Neural progenitor cell (in vitro differentiated cells): ENCODE measurements at places on chromosomes 16 and 17.
A peak's percentile ranks its signal among the peaks of the same experiment; 100 is the strongest.

- peak; percentile 39 for DNase-seq
These were observed 41.0 kb downstream of the HS3ST3B1 start for GRCh38 chr17:14341866-14342265.

GRCh38 chr16:15915555-15916081, 27.2 kb upstream of the CEP20 start:
- no peak for DNase-seq

- DNase-seq = no peak
These were observed 801 bp downstream of the CHAD start for GRCh38 chr17:50467855-50468303.

DNA sequence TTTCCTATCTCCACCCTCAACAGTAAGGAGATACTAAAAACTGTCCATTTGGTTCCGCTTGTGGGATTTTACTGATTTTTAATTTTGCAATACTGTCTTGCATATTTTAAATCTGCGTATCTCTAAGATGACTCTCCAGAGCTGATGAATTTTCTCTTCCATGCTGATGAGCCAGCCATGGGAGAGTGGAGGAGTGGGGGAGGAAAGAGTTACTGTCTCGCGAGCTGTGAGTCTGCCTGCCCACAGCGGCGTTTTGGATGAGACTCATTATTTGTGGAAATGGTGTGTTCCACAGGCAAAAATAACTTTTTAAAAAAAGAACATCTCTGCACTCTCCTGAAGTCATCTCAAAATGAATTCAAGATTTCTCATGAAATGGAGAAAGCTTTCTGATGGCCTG, 34.6 kb upstream of the MYOCD start:
- no peak for DNase-seq

- no peak for DNase-seq
These were observed 4.7 kb upstream of the ZNHIT3 start for GRCh38 chr17:36481829-36482228.

DNA sequence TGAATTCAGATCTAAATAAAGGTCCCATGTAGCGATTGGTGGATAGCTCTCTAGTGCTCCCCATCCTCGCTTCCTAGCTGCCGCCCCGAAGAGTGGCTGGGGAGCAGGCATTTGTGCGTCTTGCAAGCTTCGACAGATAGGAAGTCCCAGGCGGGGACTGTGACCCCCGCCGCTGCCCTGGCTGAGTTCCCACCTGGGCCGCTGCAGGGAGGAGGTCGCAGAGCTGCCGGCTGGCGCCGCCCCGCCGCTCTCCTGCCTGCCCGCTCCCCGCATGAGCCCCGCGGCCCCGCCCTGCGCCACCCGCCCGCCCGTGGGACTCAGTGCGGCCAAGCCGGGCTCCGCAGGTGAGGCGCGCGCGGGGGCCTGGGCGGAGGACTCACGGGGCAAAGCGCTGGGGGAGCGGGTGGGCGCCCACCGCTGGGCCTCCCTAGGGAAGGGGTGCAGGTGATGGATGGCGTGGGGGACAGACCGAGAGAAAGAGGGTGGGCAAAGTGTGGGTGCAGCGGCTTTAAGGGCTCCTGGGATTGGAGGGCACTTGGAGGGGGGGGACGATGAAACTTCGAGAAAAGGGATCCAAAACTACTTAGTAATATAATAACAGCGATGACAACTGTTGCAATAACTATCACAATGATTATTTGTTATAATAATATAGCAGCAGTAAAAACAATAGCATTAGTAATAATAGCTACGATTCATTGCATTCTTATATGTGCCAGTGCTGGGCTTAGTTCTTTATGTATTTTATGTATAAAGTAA, at the start of gene OTOA:
OTOA (plus strand) TSS at position 80 of the 759 bp plus-strand sequence. CDS start 14,547 bp downstream, outside the sequence.
- peak; percentile 46 for DNase-seq

DNA sequence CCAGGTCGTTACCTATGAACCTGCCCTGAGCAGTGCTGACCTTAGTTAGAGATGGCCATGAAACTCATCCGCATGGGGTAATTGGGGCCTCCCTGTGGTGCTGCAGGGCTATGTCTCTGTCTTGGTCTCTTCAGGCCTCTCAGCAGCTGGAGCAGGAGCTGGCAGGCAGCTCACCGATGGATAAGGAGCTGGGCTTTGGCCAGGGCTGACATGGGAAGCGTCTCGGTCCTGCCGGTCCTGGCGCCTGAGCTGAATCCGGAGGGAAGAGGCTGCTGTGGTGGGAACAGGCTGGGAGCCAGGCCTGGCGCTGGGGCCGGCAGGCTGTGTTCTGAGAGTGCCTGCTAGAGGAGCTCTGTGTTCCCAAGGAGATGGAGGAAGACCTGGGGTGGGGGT, 10.1 kb downstream of the IL32 start:
- no peak for DNase-seq

DNA sequence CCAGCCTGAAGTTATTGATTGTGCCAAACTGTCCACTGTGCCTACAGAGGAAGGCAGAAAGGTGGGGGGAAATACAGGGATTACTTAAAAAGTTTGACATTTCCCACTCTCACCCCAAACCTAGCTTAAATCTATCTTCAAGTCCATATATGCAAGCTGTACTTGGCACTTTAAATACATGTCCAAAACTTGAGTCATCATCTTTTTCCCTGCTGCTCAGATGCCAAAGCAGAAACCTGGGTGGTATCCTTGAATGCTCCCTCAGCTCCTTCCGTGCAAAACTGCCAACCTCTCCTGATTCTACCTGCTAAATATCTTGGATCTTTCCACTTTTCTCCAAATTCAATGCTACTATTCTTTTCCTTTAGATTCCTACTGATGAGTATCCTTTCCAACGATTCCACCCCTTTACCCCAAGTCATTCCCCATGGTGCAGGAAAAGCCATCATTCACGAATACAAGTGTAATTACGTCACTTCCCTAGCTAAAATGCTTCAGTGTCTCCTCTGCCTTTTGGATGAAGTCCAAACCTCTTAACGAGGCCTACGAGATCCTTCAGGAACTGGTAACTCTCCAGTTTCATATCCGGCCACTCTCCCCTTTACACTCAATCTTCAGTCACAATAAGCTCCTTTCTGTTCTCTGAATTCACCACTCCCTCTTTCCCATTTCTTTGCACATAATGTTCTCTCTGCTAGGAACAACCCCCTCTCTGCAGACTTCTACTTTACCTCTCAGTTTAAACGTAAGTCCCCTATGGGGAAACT, 9.3 kb downstream of the BECN1 start:
- DNase-seq = no peak

- no peak for DNase-seq
These were observed 488.9 kb downstream of the CDH13 start for GRCh38 chr16:83115491-83116232.

DNA sequence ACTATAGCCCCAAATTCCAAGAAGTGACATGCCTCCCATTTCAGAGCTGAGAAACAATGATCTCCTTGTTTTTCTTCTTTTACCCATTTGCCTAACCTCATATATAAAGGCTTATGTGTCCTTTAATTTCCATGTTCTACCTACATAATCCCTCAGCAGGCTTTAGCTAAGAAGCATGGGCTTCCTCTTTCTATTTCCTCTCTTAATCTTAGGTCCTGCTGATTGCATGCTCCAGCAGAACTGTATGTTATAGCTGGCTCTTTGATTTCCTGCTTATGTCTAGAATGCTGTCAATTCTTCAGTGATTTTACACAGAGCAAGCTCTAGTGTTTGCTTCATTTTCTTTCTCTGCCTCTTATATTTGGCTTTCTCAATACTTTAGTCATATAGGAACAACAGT, 151.7 kb upstream of the COX10 start:
- DNase-seq = no peak

DNA sequence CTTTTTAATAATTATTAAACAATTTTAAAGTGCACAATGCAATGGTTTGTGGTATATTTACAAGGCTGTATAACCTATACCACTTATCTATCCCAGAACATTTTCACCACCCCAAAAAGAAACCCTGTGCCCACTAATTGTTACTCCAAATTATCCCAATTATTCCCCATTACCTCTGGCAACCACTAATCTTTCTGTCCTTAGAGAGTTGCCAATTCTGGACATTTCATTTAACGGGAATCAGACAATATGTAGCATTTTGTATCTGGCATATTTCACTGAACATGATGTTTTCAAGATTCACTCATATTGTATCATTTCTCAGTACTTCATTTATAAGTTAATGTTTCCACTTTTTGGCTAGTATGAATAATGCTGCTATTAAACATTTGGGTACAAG, 103.1 kb upstream of the NACA2 start:
- no peak for DNase-seq

DNA sequence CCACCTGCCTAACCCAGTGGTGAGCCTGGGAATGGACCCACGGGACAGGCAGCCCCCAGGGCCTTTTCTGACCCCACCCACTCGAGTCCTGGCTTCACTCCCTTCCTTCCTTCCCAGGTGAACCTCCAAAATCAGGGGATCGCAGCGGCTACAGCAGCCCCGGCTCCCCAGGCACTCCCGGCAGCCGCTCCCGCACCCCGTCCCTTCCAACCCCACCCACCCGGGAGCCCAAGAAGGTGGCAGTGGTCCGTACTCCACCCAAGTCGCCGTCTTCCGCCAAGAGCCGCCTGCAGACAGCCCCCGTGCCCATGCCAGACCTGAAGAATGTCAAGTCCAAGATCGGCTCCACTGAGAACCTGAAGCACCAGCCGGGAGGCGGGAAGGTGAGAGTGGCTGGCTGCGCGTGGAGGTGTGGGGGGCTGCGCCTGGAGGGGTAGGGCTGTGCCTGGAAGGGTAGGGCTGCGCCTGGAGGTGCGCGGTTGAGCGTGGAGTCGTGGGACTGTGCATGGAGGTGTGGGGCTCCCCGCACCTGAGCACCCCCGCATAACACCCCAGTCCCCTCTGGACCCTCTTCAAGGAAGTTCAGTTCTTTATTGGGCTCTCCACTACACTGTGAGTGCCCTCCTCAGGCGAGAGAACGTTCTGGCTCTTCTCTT, 2.6 kb upstream of the STH start:
- no peak for DNase-seq
